Fibroblast of villous mesenchyme (primary cell): ENCODE measurements at places on chromosomes 6 and 20. TPM values are rescaled to one million over a fixed set of nuclear protein-coding genes. Genes with fewer than 3 reads are reported as not detected.

The SNPH gene
- total RNA-seq = 8.7 and 10.8 TPM in 2 replicates

The TBXT gene
- total RNA-seq = not detected in 2 replicates

The PLA2G7 gene
- not detected in 2 replicates for total RNA-seq

The NFKBIE gene
- total RNA-seq = 12.2 and 17.7 TPM in 2 replicates

The NAPB gene
- 9.5 and 9.7 TPM in 2 replicates for total RNA-seq

The GHRH gene
- not detected in 2 replicates for total RNA-seq

The LTB gene
- total RNA-seq = 0.32 TPM in 1 of 2 replicates, not detected in the other

The IMPG1 gene
- total RNA-seq = not detected in 2 replicates

The PGC gene
- not detected in 2 replicates for total RNA-seq

The PRRC2A gene
- 75.4 and 84.2 TPM in 2 replicates for total RNA-seq

The TGM3 gene
- not detected in 2 replicates for total RNA-seq

The LIME1 gene
- total RNA-seq = 3.5 TPM in 2 replicates

The PPP1R16B gene
- total RNA-seq = not detected in 2 replicates

The SYCP2 gene
- 1.6 and 3.0 TPM in 2 replicates for total RNA-seq

The C6orf52 gene
- 0.32 TPM in 1 of 2 replicates, not detected in the other for total RNA-seq

The OXT gene
- total RNA-seq = not detected in 2 replicates

The CEBPB gene
- total RNA-seq = 70.4 and 71.5 TPM in 2 replicates

The ACTL10 gene
- 1.7 and 2.6 TPM in 2 replicates for total RNA-seq

The GTSF1L gene
- not detected in 2 replicates for total RNA-seq

The NINL gene
- total RNA-seq = 8.2 and 10.3 TPM in 2 replicates

The FAM83C gene
- not detected in 2 replicates for total RNA-seq

The ABCF1 gene
- total RNA-seq = 30.9 and 37.6 TPM in 2 replicates

The CTAGE9 gene
- not detected in 2 replicates for total RNA-seq

The HEY2 gene
- total RNA-seq = 0.32 TPM in 1 of 2 replicates, not detected in the other

The PSMB8 gene
- 72.5 and 78.2 TPM in 2 replicates for total RNA-seq

The EYA4 gene
- under 0.01 TPM in 2 replicates for total RNA-seq

The ID4 gene
- total RNA-seq = 2.2 and 4.2 TPM in 2 replicates

The DDO gene
- 1.9 and 3.9 TPM in 2 replicates for total RNA-seq

The LINC00237 gene
- not detected in 2 replicates for total RNA-seq

The VSX1 gene
- not detected in 2 replicates for total RNA-seq

The ARMC12 gene
- total RNA-seq = 0.43 TPM in 1 of 2 replicates, not detected in the other

The MCHR2 gene
- not detected in 2 replicates for total RNA-seq

The BTN1A1 gene
- total RNA-seq = not detected in 2 replicates

The MYT1 gene
- total RNA-seq = not detected in 2 replicates

The EDN1 gene
- total RNA-seq = 2.2 and 2.9 TPM in 2 replicates

The PCK1 gene
- total RNA-seq = not detected in 2 replicates

The SLC35D3 gene
- total RNA-seq = not detected in 2 replicates

The RAB44 gene
- total RNA-seq = under 0.01 TPM in 1 of 2 replicates, not detected in the other

The CUTA gene
- 155 and 201 TPM in 2 replicates for total RNA-seq

The SCRT2 gene
- total RNA-seq = not detected in 2 replicates
